ENCODE measurements at places on chromosomes 5 and 9.

- DNase-seq, result no peak
Observed at GRCh38 chr9:116499434-116499833, 187.7 kb upstream of the TRIM32 start.

DNA sequence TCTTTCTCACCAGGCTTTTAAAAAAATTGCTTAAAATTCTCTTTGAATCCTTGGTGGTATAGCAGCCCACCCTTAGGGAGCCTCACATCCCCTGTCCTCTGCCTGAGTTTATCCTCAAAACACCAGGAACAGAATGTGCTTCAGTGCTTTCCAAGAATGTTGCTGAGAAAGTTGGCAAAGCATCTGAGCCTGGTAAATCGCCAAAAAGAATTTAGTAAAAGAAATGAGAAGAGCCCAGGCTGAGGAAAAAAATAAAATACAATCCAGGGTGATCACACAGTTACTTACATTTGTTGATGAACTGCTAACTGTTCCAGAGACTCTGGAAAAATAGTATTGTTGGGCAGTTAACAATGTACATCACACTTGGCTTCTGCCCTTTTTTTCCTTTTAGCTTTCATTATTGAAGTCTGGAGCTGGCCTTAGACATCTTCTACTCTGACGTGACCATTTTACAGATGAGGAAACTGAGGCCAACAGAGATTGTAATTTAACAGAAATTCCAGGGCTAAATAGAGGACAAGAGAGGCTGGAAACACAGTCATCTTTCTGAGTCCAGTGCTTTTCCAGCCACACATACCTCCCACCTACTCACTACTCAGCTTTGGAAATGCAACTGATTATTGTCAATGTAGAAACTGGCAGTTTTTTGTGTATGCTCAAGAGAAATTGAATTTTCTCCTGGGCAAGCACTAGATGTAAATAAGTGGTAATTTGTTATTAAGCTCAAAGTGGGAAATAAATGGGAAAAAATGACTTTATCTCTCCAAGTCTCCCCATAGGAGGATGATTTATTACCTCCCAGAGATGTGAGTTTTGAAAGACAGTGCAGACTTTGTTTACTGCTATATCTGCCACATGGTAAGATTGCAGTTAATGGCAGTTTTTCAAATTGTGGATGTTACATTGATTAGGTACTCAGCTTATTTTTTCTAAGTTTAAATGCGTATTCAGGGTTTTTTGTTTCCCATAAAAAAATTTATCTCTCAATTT, 86.7 kb upstream of the ALDH1A1 start:
- no peak for DNase-seq

GRCh38 chr5:2524620-2525019, 226.9 kb downstream of the IRX2 start:
- no peak for DNase-seq

DNA sequence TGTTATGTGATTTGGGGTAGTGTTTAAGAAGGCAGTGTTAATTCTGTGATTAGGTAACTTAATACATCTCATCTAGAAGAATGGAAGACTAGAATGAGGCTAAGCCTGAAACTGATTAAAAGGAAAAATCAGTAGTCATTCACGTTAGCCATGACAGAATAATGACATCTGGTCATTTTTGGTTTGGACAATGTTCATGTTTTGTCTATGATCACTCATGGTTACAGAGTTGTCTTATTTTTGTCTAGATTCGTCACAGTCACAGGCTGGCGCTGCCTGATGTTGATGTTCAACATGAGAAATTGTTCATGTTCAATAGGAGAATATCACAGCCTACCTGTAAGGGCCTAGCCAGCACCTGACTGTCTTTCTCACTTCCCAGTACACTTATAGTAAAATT, 9.5 kb upstream of the DOCK2 start:
- no peak for DNase-seq

- no peak for DNase-seq
Observed at GRCh38 chr9:15724016-15724415, 171.2 kb downstream of the CCDC171 start.

DNA sequence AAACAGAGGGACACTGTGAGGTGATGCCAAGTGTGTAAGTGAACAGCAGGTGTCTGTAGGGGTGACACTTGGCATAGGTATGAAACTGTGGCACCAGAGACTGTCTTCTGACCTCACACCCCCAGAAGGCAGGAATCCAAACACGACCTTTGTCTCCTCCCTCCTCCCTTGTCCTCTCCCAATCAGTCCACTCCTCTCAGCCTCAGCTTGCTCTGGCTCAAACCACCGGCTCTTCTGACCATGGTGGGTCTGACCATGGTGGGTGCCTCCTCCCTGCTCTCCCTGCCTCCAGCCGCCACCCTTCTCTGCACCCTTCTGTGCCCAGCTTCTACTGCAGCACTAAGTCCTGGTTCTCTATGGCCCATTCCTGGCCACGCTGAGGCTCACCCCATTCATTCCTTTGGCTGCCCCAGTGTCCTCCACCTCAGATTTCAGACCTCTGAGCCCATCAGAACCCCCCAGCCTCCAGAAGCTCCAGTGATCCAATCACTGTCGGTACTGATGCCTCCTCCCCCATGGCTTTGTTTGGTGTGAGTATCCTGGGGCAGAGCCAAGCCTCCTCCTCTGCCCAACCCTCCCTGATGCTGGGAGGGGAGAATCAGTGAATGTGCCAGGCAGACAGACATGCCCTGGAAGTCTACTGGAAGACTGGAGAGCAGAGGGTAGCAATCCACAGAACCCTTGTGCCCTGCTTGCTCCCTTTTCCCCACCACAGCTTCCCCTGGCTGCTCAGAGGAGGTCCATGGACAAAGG, 1.7 kb upstream of the ARID3C start:
- DNase-seq, result no peak

GRCh38 chr9:88529496-88529895, 5.5 kb upstream of the NXNL2 start:
- no peak for DNase-seq

DNA sequence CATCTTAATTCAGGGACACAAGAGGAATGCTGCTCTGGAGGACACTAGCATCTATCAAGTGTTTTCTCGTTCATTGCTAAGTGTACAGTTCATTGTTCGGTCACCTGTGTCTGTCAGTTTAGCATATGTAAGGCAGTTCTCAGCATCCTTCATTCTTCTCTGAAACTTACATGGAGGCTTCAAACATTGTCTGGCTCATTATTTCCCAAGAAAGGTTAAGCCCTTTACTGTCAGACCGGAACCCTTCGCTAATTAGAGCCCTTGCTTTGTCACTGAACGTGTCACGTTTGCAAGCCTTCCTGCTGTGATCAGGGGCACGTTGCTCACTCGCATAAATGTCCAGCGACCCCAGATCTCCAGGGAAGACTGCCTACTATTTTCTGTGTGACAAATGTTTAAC, 62.3 kb upstream of the RIOK2 start:
- no peak for DNase-seq

DNA sequence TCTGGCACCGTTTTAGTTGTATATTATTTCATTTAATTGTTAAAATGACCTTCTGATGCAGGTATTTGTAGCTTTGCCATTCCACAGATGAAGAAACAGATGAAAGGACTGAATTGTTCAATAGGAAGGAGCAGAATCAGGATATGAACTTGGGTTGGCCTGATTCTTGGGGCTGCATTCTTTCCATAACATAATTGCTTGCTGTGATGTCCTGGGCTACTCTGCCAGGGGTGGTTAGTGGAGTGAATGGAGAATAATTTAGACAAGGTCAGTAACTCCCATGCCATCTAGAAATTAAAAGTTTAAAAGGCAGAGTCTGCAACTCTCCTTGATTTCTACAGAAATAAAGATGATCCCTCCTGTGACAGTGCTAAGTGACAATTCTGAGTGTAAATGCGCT, 15.9 kb downstream of the TLR4 start:
- no peak for DNase-seq

DNA sequence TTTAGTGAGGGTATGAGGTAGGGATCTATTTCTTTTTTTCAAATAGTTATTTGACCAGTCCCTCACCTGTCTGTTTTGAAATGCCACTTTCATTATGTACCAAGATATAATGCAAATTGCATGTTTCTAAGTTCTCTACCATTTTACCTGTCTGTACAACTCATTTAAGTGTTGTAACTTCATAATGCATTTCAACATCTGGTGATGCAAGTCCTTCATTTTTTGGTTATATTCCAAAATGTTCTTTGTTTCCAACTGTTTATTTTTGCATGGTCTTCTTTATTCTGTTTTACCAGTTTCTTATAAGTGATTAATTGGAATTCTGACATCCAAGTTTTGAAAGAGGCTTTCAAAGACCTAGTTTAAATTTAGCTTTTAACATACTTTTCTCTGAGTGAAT, 26.8 kb downstream of the TDRD7 start:
- DNase-seq, result no peak

- no peak for DNase-seq
Observed at GRCh38 chr5:143976055-143976454, 164.1 kb downstream of the HMHB1 start.
